ENCODE measurements at places on chromosomes 7 and 10.
A peak's percentile ranks its signal among the peaks of the same experiment; 100 is the strongest.

DNA sequence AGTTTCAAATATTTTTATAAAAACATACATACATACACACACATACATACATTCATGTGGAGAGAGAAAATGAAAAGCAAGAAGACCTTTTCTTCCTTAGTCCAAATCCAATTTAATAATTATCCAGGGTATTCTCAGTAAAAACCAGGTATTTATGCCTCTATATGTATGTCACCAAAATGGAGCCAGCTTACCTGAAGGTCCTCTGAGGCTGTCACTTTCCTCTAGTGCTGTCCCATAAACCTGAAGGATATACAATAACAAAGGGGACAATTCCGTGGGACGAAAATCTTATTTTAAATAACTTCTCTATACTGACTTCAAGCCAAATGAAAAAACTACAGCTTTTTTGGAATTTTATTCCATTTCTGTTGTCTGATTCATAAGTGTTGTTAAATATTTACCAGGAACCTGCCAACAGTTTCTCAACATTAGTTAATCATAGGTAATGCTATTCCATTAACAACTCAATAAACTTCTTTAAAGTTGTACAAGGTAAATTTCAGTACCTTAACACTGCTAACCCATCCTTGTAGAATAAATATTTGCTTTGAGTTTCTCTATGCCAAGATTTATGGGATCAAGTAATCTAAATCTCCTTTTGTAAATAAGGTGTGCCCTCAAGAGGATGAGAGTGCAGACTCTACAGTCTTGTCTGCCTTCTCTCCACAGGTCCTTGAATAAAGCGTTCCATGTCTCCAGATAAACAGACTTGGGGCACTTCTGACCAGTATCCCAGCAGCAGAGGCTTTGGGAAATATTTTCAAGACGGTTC is 260.3 kb downstream of the AHR start:
- DNase-seq, result no peak

- peak; percentile 92 for DNase-seq
Measured at GRCh38 chr10:96073722-96074121, 30.3 kb downstream of the CCNJ start.

DNA sequence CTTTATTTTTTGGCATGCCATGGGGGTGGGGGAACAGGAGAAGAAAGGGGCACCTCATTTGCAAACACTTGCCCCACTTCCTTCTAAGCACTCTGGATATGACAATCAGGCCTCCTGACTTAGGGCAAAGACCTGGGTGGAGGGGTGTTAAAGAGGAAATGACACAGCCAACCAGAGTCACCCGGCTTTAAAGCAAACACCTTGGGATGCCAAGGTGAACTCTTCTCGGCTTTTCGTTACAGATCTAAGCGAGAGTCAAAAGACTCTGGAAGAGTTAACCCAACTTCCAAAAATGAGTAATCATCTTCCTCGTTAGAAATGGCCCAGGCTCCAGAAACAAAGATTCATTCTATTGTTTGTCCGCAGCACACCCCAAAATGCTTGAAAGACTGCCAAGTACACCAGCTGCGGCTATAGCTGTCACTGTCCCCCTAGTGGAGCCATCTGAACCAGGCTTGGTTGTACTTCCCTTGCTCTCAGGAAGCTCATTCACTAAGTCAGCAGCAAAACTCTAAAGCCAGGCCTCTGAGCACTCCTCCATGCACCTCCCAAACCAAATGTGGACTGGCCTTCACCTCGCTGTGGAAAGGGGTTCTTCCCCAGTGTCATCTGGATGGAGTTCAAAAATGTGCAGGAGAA is 24.8 kb downstream of the FAM53B start:
- peak; percentile 68 for DNase-seq

DNA sequence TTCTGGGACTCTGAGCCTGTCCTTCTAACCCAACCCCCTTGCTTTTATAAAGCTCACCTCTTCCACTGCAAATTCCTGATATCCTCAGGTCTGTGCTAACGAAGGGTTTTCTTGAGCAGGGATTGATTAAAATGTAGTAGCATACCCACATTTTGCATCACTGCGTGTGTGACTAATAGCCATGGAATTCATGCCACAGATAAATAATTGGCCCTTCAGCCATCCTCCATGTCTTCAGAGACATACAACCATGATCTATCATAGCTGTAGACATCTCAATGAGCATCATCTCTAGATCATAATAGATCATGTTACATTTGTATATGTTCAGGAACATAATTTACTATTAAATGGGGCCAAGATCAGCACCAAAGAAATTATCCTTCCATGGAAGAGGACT is 990.3 kb downstream of the KCNMA1 start:
- no peak for DNase-seq

- DNase-seq, result no peak
Measured at GRCh38 chr10:117162093-117163060, 24.3 kb upstream of the VAX1 start.

DNA sequence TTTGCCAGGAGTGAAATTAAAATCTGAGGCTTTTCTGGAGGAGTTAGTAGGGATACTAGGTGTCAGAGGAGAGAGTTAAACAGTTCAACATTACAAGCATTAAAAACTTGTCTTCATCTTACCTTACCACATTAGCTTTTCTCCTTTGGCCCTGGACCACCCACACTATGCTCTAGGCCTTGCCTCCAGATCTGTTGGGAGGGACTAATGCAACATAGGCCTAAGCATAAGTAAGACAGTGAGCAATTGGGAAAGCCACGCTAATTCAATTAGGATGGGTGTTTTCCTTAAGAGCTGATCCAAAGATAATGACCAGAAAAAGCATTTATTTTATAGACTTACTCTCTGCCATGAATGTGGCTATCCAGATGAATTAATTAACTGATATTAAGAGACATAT is 158.9 kb downstream of the ELMO1 start:
- no peak for DNase-seq

DNA sequence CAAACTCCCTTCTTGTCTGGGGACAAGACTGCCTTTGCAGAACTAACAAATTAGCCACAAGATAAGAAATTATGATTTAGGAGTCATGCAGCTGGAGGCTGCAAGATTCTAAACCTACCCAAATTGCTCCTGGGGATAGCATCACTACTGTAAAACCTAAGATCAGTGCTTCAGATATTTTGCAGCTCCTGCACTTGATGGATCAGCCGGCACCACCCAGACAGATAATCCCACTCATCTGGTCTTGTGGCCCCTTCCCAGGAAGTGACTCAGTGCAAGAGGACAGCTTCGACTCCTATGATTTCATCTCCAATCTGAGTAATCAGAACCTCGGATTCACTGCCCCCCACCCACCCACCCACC is 181.9 kb downstream of the AKR1D1 start:
- no peak for DNase-seq

GRCh38 chr10:15313843-15314242 is 57.2 kb downstream of the FAM171A1 start:
- DNase-seq, result no peak
